SJSA1 (cell line): ENCODE measurements at places on chromosomes 7 and 10. TPM values are rescaled to one million over a fixed set of nuclear protein-coding genes. Genes with fewer than 3 reads are reported as not detected.

GRCh38 chr7:20030417-20030816 is 186.8 kb downstream of the MACC1 start:
- no peaks in the 10 kb centered on the region; the same call in 1 of the 2 replicates for H3K27me3 ChIP-seq
- no peak for DNase-seq
- H3K27ac ChIP-seq = no peak overlapping the region

- H3K36me3 ChIP-seq = no peaks in the 10 kb centered on the region
- 0 out of 2 replicates have a peak, but pooled peaks cover 1% of the 10 kb centered on the region for H3K27me3 ChIP-seq
- no peak overlapping the region for H3K4me3 ChIP-seq
- no peaks in the 10 kb centered on the region for H3K4me1 ChIP-seq
Measured at GRCh38 chr10:95392217-95392584, 101.4 kb upstream of the PDLIM1 start.

DNA sequence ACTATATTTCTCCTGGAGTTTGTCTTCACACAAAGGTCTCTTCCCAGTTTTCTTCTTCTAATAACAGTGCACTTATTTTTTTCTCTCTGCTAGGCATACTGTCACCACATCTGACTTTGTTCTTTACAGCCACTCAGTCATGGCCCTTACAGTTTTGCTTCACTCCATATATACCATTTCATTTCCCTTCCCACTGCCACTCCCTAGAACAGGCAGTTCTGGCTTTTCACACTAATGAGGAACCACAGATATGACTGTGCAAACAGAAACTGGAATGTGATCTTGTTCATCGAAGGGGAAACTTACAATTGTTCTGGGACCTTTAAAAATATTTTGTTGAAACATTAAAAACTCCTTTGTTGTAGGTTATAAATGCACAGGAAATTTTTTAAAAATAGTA is 67.3 kb downstream of the EPDR1 start:
- H3K27ac ChIP-seq = no peak overlapping the region
- DNase-seq = no peak
- H3K4me1 ChIP-seq = no peaks in the 10 kb centered on the region
- H3K36me3 ChIP-seq = no peaks in the 10 kb centered on the region
- H3K27me3 ChIP-seq = no peaks in the 10 kb centered on the region
- no peak overlapping the region for H3K4me3 ChIP-seq

GRCh38 chr10:30542001-30542894 is 87.3 kb downstream of the LYZL2 start:
- H3K4me3 ChIP-seq = no peak overlapping the region
- H3K4me1 ChIP-seq = peaks cover 14% of the 10 kb centered on the region
- no peaks in the 10 kb centered on the region for H3K36me3 ChIP-seq

- H3K27ac ChIP-seq = peak overlapping the region; percentile 86
- no peaks in the 10 kb centered on the region for H3K27me3 ChIP-seq
- peak overlapping the region; percentile 57 for H3K4me3 ChIP-seq
- H3K4me1 ChIP-seq = peaks cover 19% of the 10 kb centered on the region
Measured at GRCh38 chr7:129824291-129825208, 128.2 kb downstream of the UBE2H start.

- no peak overlapping the region for H3K27ac ChIP-seq
- no peak for DNase-seq
- no peaks in the 10 kb centered on the region for H3K36me3 ChIP-seq
- peaks cover 17% of the 10 kb centered on the region for H3K4me1 ChIP-seq
- H3K27me3 ChIP-seq = no peaks in the 10 kb centered on the region
- H3K4me3 ChIP-seq = no peak overlapping the region
Measured at GRCh38 chr10:58488921-58489320, 23.8 kb upstream of the BICC1 start.

- H3K4me1 ChIP-seq = peaks cover 20% of the 10 kb centered on the region
- peak overlapping the region; percentile 89 for H3K4me3 ChIP-seq
- no peaks in the 10 kb centered on the region for H3K36me3 ChIP-seq
- H3K27ac ChIP-seq = 0 out of 2 replicates have a peak overlapping the region, but pooled peaks have one; percentile 2
- H3K27me3 ChIP-seq = no peaks in the 10 kb centered on the region
Measured at GRCh38 chr10:79445977-79446757, 743 bp upstream of the ZCCHC24 start.

DNA sequence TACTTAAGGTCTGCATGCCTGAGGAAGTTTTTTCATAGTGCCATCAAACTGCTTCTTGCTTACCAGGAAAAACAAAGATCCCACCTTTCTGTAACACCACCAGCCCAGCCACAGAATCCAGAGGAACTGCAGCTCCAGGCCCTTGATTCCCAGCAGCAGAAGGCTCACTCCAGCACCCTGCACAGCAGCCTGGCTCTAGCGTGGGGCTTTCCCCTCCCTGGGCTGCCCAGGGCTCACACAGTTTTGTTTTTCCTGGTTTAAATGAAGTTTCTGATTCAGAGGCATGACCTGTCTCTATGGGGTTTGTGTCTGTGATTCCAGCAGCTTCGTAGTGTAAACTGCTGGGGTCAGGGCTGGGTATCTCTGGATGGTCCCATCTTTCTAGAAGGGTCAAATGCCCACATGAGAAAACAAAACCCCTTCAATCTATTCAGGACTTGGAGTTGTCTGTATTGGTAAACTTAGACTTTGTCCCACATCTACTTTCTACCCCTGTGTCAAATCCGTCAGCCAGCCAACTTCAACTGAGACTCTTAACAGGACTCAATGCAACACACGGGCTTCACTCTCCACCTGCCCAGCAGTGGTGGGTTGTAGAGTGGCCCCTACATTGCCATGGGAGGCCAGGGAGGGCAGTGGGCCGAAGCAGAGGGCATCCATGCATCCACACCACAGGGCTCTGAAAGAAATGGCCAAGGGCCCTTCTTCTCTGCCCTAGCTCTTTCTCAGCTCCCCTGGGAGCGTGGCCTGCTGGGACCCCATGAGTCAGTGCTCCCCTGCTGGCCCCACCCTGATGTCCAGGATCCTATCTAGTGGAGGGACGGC is 73.6 kb downstream of the ATXN7L1 start:
- no peaks in the 10 kb centered on the region for H3K36me3 ChIP-seq
- H3K4me1 ChIP-seq = peaks cover 11% of the 10 kb centered on the region
- no peaks in the 10 kb centered on the region for H3K27me3 ChIP-seq
- no peak overlapping the region for H3K27ac ChIP-seq

GRCh38 chr7:41107938-41108448 is 594.9 kb downstream of the INHBA start:
- peak overlapping the region; percentile 74 for H3K27ac ChIP-seq
- peak; percentile 57 for DNase-seq
- H3K4me1 ChIP-seq = peaks cover 29% of the 10 kb centered on the region
- H3K4me3 ChIP-seq = no peak overlapping the region
- H3K27me3 ChIP-seq = no peaks in the 10 kb centered on the region
- no peaks in the 10 kb centered on the region for H3K36me3 ChIP-seq

- no peak for DNase-seq
- H3K4me3 ChIP-seq = no peak overlapping the region
- H3K27me3 ChIP-seq = no peaks in the 10 kb centered on the region
- H3K4me1 ChIP-seq = no peaks in the 10 kb centered on the region
Measured at GRCh38 chr7:158396301-158396905, 191.2 kb downstream of the PTPRN2 start.

- DNase-seq = no peak
- H3K4me3 ChIP-seq = no peak overlapping the region
- no peaks in the 10 kb centered on the region for H3K4me1 ChIP-seq
- no peak overlapping the region for H3K27ac ChIP-seq
- no peaks in the 10 kb centered on the region for H3K27me3 ChIP-seq
Measured at GRCh38 chr10:120400601-120401000, 56.4 kb upstream of the PLPP4 start.

- H3K4me3 ChIP-seq = peak overlapping the region; percentile 89
- DNase-seq = no peak
- H3K27ac ChIP-seq = peak overlapping the region; percentile 57
Measured at GRCh38 chr7:129950933-129951225, 1.9 kb downstream of the UBE2H start.

DNA sequence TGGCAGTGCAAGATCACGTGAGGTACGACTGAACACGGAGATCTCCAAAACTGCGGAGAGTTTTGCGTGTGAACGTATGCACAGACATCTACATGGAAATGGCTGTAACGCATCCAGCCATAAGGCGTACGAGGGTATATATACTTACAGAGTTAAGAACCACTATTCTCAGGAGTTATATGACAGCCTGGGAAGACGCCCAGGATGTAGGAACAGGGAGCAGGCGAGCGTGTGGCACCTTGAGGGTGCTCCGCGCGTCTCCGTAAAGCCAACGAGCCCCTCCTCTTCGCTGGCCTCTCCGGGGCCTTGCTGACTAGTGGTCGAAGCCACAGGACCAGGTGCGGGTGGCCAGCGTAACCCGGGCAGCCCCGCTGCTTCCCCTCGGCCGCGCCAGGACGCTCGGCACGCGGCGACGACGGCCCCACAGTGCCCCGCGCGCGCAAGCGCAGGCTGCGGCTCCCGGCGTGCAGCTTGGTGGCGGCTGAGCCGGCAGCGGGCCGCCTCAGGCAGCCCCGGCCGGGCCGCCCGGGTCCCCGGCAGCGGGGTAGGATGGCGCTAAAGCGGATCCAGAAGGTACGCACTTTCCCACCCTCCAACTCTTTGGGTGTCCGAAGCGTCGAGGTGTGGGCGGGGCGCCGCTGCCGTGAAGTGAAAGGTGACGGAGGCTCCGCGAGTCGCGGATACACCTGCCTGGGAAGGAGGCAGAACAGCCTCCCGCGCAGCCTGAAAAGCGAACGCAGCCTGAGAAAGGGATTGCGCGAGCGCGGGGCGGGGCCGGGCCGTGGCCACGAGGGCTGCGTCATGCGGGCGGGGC is at the start of gene UBE2D4:
TSS of gene UBE2D4 (plus strand) at position 453 of the 814 bp plus-strand sequence. CDS start at position 550, 97 bp downstream.
- peaks cover 4% of the 10 kb centered on the region; the same call in 1 of the 2 replicates for H3K4me1 ChIP-seq
- DNase-seq = peak; percentile 74
- H3K27me3 ChIP-seq = no peaks in the 10 kb centered on the region
- H3K36me3 ChIP-seq = no peaks in the 10 kb centered on the region

GRCh38 chr10:132537684-132538001 is at the start of gene INPP5A:
TSS of gene INPP5A (plus strand) at chr10:132537787. CDS start at chr10:132538097, 310 bp downstream.
- H3K27ac ChIP-seq = peak within 1 kb of the TSS; percentile 43
- H3K4me1 ChIP-seq = peaks cover 61% of the 10 kb centered on the region
- peaks cover 8% of the 10 kb centered on the region; the same call in 1 of the 2 replicates for H3K36me3 ChIP-seq
- H3K4me3 ChIP-seq = peak within 1 kb of the TSS; percentile 78
- no peaks in the 10 kb centered on the region for H3K27me3 ChIP-seq

The NPY4R2 gene
- total RNA-seq = 0.06 and 0.71 TPM in 2 replicates

The TRPV5 gene
- total RNA-seq = not detected in 2 replicates

The WEE2 gene
- not detected in 2 replicates for total RNA-seq

The ANKRD30A gene
- total RNA-seq = not detected in 2 replicates
